ENCODE measurements at places on chromosomes 4 and X.

DNA sequence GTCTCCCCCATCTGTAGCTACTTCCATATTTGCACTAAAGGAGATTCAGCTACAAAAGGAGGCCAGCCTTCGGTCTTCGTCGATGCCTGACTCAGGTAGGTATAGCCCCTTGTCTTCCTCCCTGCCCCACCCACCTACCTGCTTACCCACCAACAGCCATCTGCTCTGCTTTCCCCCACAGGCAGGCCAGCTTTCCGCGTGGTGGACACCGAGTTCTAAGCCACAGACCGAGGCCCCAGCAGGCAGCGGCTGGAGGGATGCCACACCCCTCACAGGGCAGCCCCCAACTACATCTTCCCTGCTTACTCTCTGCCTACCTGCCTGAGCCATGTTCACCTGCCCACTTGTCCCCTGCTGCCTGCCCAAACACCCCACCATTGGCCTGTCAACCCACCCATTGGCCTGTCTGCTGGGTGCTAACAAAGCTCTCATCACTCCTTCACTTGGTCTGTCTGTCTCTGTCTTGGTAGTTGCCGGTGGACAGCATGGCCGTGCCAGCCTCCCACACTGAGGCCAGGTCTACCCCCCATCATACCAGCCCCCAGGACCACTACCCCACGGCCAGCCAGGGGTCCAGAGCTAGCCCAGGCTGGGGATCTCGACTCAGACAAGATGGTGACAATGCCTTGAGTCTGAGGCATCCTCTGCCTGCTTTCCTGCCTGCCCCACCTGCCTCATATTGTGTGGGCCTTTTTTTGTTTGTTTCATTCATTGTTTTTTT, 4.1 kb upstream of the USP11 start:
- DNase-seq: no peak

- DNase-seq: no peak
Observed at GRCh38 chr4:181437895-181438294, 805.3 kb upstream of the TENM3 start.

GRCh38 chr4:187166886-187167512, 443.3 kb upstream of the FAT1 start:
- peak; percentile 41 for DNase-seq

DNA sequence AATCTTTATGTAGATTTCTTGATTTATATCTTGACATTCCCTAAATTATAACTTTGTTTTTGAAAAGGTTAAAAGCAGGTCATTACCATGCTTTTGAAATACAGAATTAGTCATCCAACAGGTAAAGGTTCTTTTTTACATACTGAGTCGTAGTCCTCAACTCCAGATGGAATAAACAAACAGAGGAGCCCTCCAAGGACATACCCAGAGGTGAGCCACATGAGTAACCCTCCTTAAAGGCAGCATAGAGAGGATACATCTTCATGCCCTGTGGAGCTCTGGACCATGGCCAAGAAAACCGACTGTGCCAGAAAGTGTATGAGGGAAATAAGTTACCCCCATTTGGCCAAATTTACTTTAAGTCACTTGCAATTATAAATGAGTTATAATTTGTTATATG, 95.3 kb upstream of the MCF2 start:
- no peak for DNase-seq

GRCh38 chrX:71637253-71637618, 18.9 kb upstream of the CXCR3 start:
- no peak for DNase-seq

GRCh38 chr4:91028228-91028627, 901.0 kb downstream of the CCSER1 start:
- no peak for DNase-seq

DNA sequence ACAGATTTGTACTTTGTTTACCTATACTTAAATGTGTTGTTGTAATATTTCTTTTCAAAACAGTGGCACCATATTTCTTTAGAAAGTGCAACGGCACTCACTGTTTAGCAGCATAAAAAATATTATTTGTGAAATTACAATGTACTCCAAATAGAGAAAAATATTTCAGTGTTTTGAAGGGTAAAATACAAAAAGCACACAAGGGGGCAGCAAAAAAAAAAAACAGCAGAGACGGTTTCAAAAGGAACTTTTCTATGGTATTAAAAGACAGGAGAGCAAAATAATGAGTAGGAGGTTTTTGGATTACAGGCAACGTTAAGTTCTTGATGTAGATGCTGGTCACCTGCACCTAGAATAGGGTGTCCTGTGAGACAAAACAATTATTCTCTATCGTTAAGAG, 2.0 kb downstream of the NUDT11 start:
- DNase-seq: no peak

GRCh38 chrX:113389846-113390245, 549.2 kb upstream of the AMOT start:
- DNase-seq: no peak

- no peak for DNase-seq
Observed at GRCh38 chr4:32142075-32142474, 1421.9 kb downstream of the PCDH7 start.

- no peak for DNase-seq
Observed at GRCh38 chr4:86060341-86060740, 299.5 kb downstream of the MAPK10 start.

- no peak for DNase-seq
Observed at GRCh38 chr4:87862236-87862635, 29.5 kb downstream of the MEPE start.

GRCh38 chr4:2432991-2433530, 14.3 kb downstream of the CFAP99 start:
- no peak for DNase-seq

GRCh38 chrX:110420771-110421499, 62.3 kb downstream of the RTL9 start:
- DNase-seq: no peak

DNA sequence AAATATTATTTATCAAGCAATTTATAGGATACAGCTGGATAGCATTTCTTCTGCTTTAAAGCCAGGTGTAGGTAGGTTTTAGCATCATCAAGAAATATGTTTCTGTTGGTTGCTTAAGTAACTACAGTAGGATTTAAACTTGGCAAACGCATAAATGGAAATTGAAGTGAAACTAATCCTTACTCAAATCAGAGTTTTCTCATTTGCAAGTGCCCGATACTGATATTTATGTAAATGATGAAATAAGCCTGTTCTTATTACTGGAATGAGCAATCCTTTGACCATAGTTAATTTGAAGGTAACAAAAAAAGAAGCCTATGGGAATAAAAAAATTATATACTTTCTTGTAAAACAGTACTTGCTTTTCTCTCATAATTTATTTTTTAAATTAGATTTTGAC, 23.2 kb upstream of the PIGA start:
- DNase-seq: no peak
